HTR-8/SVneo (cell line): ENCODE measurements at places on chromosomes 2 and 18.

- no peak for DNase-seq
Measured at GRCh38 chr2:55089726-55090125, 39.5 kb upstream of the RTN4 start.

GRCh38 chr2:227164763-227165291 lies 403 bp downstream of the COL4A3 start:
- no peak for DNase-seq

GRCh38 chr18:69044215-69044614 lies 246.3 kb downstream of the CCDC102B start:
- DNase-seq: no peak

DNA sequence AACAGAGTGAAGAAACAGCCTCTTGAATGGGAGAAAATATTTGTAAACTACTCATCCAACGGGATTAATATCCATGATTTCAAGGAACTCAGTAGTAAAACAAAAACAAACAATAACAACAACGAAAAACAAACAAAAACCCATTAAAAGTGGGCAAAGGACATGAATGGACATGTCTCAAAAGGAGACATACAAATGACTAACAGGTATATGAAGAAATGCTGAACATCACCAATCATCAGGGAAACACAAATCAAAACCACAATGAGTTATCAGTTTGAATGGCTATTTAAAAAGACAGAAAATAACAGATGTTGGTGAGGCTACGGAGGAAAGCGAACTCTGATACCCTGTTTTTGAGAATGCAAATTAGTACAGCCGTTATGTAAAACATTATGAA lies 224.8 kb upstream of the NRXN1 start:
- DNase-seq: no peak

- DNase-seq: no peak
Measured at GRCh38 chr2:169963786-169964185, 136.5 kb downstream of the UBR3 start.

DNA sequence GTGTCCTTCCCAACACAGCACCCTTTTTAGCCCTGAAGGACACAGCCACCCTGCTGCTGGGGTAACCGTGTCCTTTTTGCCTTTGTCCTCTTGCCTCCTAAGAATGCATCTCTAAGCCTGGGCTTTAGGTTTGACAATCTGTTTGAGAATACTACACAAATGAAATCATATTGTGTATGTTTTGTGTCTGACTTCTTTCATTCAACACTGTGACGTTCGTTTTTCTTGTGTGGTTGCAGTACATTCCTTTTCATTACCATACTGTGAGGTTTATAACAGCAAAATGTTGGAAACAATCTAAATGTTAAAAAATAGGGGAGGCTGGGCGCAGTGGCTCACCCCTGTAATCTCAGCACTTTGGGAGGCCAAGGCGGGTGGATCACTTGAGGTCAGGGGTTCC lies 11.2 kb downstream of the ASPRV1 start:
- no peak for DNase-seq

DNA sequence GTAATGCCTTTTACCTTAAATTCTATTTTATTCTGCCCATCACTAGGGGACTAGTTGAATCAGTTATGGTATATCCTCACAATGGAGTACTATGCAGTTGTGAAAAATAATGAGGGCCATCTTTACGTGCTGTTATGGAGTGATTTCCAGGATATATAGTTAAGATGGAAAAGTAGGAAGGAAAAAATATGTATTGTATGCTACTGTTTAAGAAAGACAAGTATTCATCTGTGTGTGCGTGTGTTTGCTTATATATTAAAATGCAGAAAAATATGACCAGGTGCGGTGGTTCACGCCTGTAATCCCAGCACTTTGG lies 32.5 kb upstream of the MRPL33 start:
- no peak for DNase-seq

DNA sequence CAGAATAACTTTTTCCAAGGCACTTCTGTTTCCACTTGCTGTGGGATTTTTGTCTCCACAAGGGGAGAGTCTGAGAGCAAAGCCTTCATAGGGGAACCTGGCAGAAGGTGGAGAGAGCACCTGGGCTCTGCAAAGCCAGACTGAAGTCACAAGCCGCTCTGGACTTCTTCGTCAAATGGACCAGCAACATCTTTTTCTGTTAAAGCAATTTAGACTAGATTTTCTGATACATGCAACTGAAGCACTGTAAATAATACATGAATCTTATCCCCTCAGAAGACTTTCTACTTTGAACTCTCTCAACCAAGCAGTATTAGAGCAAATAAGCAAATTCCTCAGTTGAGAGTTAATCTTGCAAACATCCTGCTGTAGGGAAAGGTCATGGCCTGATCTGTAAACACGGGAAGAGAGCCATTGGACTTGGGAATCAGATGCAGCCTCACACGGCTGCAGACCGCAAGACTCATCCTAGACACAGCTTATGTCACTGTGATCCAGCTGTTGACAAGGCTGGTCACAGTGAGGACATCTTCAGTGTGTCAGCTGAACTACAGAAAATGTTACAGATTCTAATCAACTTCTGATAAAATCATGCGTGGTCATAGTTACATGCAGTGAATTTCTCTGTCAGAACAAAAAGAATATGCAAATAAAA lies 3.2 kb downstream of the SH3YL1 start:
- DNase-seq: no peak

DNA sequence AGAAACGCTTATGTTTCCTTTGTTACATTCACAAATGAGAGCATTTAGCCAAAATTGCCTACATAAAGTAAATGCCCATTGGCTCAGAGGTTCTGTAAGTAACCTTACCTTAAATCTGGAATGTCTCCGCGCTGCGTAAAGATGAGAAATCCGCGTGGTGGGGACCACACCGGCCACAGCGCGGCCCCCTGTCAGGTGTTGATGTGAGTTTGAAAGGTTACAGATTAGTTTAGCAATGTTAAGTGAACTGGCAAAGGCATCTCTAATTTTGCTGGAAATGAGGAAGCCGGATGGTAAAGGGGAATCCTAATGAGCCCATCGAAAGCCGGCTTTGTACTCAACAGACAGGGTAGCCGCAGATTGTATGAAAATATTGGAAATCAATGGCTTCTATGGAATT lies 11.8 kb downstream of the SALL3 start:
- DNase-seq: no peak

DNA sequence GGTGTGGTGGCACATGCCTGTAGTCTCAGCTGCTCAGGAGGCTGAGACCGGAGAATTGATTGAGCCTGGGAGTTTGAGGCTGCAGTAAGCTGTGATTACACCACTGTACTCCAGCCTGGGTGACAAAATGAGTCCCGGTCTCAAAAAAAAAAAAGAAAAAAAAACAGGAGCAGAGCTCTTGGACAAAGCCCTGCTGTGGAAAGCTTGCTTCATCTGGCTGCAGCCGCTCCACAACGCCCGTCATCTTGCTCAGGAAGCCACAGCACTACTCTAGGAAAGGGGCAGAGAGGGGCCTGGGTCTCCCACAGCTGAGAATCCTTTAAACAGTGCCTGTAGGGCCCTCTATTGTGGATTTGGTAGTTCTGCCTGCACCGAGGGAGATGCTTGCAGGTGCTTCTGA lies 11.0 kb downstream of the ATG4B start:
- DNase-seq: no peak

GRCh38 chr2:226407135-226407534 lies 392.5 kb downstream of the IRS1 start:
- DNase-seq: no peak

DNA sequence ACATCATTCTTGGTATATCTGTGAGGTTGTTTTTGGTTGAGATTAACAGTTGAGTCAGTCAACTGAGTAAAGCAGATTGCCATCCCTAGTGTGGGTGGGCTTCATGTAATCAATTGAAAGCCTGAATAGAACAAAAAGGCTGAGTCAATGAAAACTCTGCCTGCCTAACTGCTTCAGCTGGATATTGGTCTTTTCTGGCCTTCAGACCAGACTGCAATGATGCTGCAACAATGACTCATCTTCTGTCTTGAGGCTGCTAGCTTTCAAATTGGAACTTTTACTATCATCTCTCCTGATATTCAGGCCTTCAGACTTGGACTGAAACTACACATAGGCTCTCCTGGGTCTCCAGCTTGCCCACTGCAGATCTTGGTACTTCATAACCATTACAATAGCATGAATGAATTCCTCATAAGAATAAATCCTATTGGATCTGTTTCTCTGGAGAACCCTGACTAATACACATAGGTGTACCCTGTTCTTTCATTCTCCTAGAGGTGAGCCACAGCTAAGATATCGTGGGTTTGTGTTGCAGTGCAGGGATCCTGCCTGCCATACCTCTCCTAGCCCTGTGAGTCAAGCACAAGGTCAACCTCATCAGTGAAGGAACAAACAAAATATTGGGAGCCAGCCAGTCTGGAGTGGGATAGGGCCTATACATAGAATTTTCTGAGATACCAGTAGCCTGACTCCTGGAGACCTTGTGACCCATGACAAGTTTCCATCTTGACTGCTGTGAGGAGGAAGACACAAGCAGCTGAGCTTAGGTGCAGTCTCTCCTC lies 473.8 kb downstream of the DCC start:
- DNase-seq: no peak

GRCh38 chr2:9654452-9655100 lies 23.8 kb upstream of the YWHAQ start:
- DNase-seq: no peak

DNA sequence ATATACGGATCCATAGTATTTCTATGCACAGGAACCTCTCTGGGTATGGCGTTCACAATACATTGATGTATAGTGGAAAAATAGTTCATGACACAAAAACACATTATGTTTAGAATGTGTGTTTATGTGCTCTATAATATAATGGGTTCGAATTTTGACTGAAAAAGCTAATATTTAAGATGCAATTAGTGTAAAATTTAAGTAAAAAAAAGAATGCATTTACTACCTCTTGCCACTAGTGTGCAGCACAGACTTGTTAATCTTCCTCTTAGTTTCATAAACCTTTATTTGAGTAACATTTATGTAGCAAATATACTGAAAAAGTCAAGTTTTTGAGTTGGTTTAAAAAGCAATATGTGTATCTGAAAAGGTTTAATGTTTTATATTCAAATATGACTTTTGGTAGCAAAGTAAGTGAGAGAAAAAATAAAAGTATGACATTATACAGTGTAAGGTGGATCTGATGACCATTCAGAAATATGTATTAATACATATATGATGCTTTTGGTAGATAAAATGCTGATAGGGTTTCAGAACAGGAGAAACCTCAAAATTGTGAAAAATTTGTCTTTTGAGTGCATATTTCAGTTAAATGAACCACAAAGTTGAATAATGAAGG lies 49.4 kb downstream of the CCDC102B start:
- no peak for DNase-seq

DNA sequence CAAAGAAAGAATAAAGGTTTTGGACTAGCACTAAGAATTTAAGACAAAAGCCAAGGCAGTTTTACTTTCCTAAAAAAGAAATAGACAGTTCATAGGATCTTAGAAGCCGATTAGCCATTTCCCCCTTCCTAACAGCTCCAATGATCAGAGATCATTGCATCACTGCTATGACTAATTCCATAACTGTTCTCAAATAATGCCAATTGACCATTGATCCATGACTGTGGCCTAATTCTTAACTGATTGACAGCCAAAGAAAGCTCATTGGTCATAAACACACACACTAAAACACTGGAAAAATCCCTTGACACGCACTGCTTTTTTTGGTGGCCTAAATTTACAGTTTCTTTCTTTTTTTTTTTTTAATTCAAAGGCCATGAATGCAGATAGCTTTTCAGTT lies 345.0 kb upstream of the ACVR2A start:
- DNase-seq: no peak

GRCh38 chr2:1748741-1749488 lies 4.6 kb upstream of the PXDN start:
- DNase-seq: no peak

- DNase-seq: no peak
Measured at GRCh38 chr18:23956483-23956882, 58.1 kb upstream of the TTC39C start.

GRCh38 chr18:41761333-41762018 lies 193.6 kb upstream of the PIK3C3 start:
- DNase-seq: peak; percentile 53

- no peak for DNase-seq
Measured at GRCh38 chr2:215979620-215980019, 33.7 kb downstream of the MREG start.

DNA sequence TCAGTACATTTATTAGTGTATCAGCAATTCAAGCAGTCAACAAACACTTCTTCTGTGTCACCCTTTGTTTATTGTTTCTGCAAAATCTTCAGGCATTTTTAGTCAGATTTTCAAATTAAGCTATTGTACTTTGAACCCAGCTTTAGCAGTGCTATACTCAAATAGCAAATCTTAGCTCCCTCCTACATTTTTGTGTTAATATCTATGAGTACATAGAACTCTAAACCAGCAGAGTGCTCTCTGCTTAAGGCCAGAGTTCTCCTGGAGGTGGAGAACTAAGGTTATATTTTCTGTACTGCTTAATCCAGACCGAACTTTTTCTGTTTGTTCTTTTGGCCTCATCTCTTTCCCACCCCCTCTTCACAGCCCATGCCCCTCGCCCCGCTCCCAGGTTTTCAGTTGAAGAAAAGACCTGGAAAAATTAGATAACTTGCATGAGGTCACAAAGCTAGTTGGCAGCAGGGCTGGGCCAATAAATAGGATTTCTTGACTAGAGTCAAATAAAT lies 29.2 kb upstream of the SCN1A start:
- no peak for DNase-seq

DNA sequence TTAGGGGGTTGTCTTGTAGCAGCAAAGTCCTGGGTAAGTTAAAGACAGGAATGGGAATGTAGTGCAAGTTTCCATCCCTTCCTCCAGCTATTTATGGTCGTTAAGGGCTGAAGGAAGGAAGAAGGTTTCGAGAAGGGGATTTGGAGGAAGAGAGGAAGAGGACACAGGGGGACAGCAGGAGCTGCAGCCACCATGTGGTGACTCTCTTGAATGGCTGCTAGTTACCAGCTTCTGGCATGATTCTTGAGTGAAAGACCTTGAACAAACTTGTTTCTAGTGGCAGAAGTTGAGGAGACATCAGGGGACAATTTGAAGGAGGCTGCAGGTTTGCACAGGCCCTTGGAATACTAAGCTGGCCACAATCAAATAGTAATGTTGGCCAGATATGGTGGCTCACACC lies 116.6 kb downstream of the MTX2 start:
- DNase-seq: no peak

GRCh38 chr2:157746234-157746950 lies 117.7 kb upstream of the ACVR1C start:
- no peak for DNase-seq

DNA sequence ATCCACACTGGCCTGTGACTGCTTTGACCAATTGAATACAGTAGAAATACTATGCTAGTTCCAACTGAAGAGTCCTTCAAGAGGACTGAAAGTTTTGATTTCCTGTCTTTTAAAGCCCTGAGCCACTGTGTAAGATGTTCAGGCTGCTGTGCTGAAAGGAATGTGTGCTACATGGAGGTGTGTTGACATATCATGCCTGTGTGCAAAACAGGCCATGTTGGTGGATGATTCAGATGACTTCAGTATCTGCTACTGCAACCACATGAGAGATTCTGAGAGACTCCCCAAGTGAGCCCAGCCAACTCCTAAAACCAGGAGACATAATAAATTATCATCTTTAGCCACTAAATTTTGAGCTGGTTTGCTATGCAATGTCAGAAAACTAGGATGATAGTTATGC lies 662.9 kb downstream of the ZEB2 start:
- no peak for DNase-seq
